ENCODE measurements at places on chromosomes 11 and 22.

GRCh38 chr11:10285148-10285802 lies 8.7 kb downstream of the SBF2 start:
- no peak for DNase-seq

DNA sequence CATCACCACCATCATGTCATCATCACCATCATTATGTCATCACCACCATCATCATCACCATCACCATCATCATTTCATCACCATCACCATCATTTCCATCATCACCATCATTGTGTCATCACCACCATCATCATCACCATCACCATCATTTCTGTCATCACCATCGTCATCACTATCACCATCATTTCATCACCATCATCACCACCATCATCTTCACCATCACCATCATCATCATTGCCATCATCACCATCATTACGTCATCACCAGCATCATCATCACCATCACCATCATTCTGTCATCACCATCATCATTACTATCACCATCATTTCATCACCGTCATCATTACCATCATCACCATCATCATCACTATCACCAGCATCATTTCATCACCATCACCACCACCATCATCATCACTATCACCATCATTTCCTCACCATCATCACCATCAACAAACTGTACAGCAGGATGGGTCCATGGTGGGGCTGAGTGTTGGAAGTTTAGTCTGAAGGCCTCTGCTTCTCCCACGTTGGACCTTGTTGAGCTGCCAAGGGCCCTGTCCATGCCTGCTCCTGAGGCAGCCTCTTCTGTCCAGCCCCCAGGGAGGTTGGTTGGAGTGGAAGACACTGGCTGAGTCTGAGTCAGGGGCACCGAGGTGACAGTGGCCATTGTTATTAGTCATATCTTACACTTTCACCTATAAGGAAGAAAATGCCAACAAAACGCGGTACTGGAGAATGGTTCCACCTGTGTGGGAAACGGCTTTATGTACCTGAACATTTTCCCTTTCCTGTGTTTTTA lies 247.1 kb downstream of the TBC1D22A start:
- peak; percentile 37 for DNase-seq

- DNase-seq, result no peak
Measured at GRCh38 chr22:17862646-17863181, 88.4 kb upstream of the BID start.

- DNase-seq, result peak; percentile 90
Measured at GRCh38 chr22:31085493-31085824, 4.3 kb downstream of the SMTN start.

- DNase-seq, result no peak
Measured at GRCh38 chr11:104917271-104918112, 19.2 kb upstream of the CASP12 start.

DNA sequence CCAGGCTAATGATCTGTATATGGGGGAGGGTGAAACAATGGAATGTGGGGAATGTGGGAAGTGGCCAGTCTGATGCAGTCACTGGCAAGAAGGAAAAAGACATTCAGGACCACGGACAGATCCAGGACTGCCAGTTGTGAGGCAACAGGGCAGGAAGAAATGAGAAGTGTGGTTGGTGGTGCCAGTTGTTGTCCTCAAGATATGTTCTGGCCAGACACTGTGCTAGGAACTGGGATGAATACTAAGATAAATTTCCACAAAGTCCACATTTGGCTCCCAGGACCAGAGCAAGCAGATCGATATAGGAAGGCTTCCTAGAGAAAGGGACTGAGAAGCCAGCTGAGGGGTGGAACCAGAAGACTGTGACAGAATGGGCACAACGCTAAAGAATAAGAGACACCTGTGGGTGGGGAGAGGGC lies 6.8 kb upstream of the TPBGL start:
- DNase-seq, result no peak

DNA sequence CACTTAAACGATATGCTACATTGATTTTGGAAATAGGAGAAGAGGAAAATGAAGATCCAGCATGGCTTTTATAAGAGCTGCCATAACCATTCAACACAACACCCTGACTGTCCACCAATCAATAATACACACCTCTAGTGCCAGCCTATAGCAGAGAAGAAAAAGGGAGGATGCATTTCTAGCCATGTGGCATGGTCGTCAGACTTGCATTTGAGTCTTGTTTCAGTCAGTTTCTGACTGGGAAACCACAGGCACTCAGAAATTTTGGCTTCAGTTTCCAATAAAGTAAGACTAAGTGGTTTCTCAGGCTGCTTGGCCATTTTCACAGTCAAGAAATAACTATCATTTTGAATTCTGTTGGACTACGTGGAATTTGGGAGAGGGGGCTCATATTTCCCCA lies 523.5 kb upstream of the LRRC4C start:
- DNase-seq, result no peak

- DNase-seq, result no peak
Measured at GRCh38 chr11:66238786-66239413, 29.5 kb upstream of the RAB1B start.

- no peak for DNase-seq
Measured at GRCh38 chr11:72781313-72782080, 12.3 kb downstream of the STARD10 start.

DNA sequence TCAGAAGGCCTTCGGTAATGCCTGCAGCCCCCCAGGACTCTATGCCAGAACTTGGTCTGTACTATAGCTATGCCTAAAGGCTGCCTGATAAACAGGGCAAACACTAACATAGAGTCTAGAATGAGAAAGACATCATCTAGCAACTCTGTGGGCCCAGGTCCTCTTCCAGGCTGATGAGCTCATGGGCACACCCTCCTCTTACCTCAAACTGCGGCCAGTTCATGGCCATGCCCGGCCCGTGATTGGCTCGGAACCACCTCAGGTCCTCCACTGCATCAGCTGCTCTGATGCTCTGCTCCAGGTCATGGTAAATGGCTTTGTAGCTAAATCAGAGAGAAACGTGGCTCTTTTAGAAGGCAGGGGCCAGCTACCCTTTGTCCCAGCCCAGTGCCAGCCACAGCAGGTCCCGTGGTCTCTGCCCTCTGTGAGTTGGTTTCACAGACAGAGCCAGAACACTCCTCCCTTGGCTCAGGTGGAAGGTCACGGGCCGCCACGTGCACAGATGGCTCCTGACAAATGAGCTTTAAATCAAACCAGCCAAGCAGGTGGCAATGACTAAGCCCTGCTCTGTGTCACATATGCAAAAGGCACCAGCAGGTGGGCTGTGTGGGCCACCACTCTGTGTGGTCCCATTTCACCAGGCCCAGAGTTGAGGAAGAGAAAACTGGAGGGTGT lies 25.0 kb upstream of the ARFGAP3 start:
- DNase-seq, result no peak

DNA sequence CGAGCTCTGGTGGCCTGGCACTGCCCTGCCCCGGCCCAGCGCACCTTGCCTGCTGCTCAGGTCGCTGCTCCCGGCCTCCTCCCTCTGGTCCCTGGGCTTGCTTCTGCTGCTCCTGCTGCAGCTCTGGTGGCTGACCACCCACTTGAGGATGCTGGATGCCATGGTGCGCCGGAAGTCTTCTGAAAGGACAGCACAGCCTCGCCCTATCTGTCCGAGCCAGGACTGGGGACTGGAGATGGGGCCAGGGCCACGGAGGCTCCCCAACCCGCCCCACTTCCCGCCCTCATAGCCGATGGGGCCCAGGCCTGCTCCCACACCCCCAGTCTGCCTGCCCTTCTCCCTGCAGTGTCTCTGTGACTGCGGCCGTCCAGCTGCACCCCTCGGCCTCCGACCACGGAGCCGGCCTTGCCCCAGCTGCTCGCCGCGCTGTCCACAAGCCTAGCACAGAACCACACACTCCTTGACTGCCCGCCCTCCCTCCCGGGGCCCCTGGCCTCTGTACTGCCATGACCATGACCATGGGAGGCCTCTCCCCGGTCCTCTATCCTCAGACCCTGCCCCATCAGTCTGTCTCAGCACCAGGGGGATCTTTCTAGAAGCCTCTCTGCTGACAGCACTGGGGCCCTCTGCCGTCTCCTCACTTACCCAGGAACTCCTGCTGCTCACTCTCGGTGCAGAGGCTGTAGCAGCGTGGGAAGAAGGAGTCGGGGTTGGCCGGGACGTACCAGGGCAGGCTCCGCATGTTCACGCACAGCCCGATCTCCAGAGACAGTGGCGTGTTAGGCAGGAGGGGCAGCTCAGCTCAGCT lies 12.7 kb downstream of the TTLL8 start:
- no peak for DNase-seq

- no peak for DNase-seq
Measured at GRCh38 chr22:38124236-38124974, 13.9 kb upstream of the BAIAP2L2 start.

DNA sequence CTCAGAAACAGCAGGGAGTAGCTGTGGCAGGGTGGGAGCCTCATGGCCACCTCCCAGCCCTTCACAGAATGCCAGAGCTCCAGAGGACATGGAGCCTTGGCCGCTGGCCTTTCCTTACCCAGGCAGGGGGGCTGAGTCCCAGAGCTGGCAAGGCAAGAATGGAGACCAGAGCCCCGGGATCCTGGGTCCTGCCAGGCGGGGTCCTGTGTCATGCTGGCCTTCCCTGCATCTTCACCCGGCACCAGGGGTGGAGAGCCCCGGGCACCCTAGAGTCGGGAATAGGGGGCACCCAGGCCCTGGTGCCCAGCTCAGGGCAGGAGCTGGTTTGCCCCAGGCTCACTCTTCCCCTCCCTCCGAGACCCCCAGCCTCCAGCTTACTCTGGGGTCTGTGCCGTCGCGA lies 519.9 kb downstream of the TBC1D22A start:
- DNase-seq, result no peak

- DNase-seq, result no peak
Measured at GRCh38 chr22:23829845-23830372, 8.9 kb downstream of the DERL3 start.

DNA sequence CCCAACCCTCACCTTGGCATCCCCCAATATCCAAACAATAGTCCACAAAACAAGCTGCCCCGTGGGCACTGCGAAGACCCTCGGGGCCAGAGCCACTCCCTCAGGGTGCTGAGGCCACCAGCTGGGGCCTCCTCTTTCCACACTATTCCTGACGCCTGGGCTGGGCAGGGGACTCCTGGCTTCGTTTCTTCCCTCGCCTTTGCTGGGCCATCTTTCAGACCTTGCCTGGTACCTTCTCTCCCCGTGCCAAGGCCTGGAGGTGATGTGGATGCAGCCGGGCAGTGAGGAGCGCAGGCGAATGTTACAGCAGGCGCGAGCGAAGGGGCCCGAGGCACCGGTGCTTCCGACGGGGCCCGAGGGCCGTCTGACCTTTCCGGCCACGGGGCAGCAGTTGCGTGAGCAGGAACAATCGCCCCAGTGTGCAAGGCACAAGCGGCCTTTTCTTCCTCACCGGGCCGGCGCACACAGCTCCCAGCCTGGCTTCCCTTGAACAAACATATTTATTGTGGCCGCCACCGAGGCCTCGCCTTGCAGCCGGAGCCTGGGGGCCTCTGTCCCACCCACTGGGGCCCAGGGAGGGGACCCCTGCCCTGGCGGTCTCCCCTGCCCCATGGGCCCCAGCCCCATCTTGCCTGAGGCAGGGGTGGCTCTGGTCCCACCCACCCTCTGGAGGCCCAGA lies 32.6 kb upstream of the KCNQ1OT1 start:
- DNase-seq, result no peak

GRCh38 chr11:117917591-117918151 lies 11.5 kb downstream of the TMPRSS13 start:
- no peak for DNase-seq

GRCh38 chr22:17305076-17305475 lies 64.2 kb upstream of the CECR2 start:
- DNase-seq, result no peak

GRCh38 chr11:46307785-46308341 lies 30.4 kb downstream of the CREB3L1 start:
- DNase-seq, result no peak

DNA sequence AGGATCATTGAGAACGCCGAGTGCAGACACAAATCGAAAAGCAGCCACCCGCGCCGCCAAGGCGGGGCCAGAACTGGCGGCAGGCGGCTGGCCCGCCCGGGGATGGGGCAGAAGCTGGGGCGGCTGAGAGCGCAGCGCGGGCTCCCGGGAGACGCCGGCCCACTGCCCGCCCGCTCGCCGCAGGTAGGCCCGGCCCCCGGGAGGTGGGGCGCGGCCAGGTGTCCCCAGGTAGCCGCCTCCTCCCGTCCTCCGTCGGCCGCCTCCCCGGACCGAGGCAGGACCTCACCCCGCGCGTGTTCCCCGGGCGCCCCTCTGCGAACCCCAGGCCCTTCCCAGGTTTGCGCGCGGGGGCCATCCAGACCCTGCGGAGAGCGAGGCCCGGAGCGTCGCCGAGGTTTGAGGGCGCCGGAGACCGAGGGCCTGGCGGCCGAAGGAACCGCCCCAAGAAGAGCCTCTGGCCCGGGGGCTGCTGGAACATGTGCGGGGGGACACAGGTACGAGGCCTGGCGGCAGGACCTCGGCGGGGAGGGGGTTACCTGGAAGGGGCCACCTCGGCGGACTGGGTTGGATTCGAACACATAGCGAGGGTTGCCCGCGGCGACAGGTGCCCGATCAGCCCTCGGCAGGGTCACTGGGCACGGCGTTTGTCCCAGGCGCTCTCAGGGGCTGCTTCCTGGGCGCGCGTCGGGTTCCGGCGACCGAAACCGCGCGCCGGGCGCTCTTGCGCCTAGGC lies at the start of gene PRRG4:
Gene PRRG4, plus strand, starts transcription at position 248 of the 733 bp plus-strand sequence. CDS start 603 bp downstream, outside the sequence.
- DNase-seq, result peak; percentile 93

DNA sequence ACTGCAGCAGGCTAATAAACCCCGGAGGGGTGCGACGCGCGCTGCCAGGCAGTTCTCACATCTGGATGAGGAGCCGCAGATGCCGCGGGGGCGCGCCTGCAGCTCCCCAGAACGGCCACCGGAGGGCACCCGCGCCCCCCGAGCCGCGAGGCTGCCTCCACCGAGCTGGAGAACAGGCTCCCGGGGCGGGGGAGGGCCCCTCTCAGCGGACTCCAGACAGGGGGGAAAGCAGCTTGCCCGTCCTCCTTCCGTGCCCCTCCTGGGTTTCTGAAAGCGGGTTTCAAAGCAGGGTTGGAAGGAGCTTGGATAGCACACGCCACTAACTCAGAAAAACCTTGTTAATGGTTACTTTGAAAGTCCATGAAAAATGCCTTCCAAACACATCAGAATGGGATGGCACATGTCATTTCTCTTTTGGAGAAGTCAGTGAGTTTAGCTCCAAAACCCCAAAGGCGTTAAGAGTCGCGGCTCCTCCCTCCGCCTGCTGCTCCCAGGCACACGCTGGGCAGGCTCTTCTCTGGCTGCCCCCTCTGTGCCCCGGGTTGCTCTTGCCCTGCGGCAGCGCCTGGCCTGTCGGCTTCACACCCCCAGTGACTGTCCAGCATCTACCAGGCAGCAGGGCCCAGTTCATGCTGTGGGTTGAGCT lies 317.8 kb downstream of the NTM start:
- DNase-seq, result peak; percentile 90

DNA sequence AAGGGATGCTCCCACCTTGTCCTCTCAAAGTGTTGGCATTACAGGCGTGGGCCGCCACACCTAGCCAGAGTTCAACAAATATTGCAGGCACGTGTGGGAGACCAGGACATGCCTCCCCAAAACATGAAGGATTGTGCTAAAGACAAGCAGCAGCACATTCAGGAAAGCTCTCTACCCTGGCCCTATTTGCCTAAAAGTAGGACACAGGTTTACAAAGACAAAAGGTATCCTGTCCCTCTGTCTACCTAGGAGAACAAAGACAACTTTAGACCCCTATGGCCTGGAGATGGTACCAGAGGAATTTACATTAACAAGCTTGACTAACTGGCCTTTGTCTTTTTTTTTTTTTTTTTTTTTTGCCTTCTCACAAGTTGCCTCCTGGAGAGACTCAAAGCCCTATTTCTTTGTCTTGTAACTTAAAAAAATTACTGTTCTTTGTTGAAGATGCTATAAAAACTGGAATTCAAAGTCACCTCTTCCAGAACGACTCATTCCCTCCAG lies 859 bp upstream of the ACCS start:
- DNase-seq, result no peak

- no peak for DNase-seq
Measured at GRCh38 chr22:24482575-24482974, 12.6 kb upstream of the UPB1 start.
